Effector memory CD4-positive, alpha-beta T cell (primary cell): ENCODE measurements at places on chromosomes 12 and 14.
A peak's percentile ranks its signal among the peaks of the same experiment; 100 is the strongest.

DNA sequence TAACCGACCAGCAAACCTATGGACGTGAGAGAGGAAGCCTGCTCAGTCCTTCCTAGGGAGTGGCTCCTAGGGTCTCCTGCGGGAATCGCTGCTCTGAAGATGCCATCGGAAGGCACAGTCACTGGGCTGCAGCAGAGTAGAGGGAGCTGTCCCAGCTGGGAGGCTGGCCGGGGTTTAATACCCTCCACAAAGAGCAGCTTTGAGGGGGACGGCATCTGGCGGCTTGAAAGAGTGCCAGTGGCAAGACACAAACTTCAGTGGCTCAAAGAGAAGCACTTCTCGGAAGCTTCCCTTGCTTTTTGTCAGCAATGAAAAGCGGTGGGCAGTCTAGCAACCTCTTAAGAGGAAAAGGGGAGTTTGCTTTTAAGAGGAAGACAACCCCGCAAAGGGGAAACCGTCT, 114.6 kb downstream of the TMEM132C start:
- no peak for DNase-seq

DNA sequence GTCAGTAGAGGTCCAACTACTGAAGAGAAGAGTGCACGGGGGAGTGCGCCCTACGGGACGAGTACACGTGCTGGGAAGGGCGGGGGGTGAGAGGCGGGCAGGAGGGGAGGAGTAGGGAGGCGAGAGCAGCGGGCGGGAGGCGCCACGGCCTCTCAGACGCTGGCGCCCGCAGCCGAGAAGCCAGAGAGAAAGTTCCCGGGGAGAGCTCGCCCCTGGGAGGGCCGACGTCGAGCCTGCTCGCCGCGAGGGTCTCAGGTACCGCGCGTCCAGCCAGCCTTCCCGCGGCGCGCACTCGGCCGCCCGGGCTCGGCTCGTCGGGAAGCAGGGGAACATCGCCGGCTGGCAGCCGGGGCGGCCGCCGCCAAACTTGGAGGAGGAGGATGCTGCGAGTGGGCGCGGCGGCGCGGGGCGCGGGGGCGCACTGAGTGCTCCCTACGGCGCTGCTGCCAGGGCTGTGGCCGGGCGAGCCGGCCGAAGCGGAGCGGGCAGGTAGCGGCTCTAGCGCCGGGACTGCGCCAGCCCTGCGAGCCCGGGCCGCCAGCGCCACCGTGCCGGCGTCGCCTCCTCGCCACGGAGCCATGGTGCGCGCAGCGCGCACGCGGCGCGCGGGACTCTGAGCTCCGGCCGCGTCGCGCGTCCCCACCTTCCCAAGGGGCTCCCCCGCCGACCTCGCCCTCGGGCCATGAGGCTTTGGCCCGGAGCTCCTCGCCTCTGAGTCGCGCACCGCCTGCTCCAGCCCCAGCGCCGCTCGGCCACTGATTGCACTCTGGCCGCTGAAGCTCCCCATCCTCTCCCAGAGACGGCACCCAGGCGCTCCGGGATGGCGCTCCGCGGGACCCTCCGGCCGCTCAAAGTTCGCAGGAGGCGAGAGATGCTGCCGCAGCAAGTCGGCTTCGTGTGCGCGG, at the start of gene SLC24A4:
Gene SLC24A4 (plus strand): TSS at position 155 of the 905 bp plus-strand sequence. CDS start 666 bp downstream, at position 821.
- DNase-seq, result no peak

- no peak for DNase-seq
Measured at GRCh38 chr14:80927083-80927989, 14.2 kb downstream of the CEP128 start.

GRCh38 chr14:26389646-26390508, 208.0 kb downstream of the NOVA1 start:
- no peak for DNase-seq

GRCh38 chr12:25694072-25694471, 141.0 kb upstream of the LMNTD1 start:
- DNase-seq, result no peak

DNA sequence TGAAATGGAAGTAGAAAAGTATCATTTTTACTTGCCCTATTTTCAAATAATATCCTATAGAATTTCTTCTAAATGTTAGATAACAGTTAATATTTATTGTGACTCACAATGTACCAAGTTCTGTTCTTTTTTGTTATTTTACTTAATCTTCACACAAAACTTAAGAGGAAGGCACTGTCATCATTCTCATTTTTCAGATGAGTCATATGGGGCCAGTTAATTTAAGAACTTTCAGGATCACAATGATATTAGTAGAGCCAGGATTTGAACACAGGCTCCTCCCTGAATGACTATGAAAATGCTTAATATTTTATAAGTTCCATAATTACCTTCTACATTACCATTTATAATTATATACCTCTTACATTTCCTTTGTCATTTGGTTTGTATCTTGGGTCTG, 10.4 kb upstream of the TMEM260 start:
- DNase-seq, result no peak

DNA sequence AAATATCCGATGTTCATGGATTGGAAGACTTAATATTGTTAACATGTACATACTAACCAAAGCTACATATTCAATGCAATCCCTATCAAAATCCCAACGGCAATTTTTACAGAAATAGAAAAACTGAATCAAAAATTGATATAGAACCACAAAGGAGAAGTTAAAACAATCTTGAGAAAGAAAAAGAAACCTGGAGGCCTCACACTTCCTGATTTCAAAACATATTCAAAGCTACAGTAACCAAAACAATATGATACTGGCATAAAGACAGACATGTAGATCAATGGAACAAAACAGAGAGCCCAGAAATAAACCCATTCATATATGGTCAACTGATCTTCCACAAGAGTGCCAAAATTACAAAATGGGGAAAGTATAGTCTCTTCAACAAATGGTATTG, 5.4 kb upstream of the PELI2 start:
- no peak for DNase-seq

- DNase-seq, result no peak
Measured at GRCh38 chr12:29709496-29710040, 74.2 kb downstream of the TMTC1 start.

DNA sequence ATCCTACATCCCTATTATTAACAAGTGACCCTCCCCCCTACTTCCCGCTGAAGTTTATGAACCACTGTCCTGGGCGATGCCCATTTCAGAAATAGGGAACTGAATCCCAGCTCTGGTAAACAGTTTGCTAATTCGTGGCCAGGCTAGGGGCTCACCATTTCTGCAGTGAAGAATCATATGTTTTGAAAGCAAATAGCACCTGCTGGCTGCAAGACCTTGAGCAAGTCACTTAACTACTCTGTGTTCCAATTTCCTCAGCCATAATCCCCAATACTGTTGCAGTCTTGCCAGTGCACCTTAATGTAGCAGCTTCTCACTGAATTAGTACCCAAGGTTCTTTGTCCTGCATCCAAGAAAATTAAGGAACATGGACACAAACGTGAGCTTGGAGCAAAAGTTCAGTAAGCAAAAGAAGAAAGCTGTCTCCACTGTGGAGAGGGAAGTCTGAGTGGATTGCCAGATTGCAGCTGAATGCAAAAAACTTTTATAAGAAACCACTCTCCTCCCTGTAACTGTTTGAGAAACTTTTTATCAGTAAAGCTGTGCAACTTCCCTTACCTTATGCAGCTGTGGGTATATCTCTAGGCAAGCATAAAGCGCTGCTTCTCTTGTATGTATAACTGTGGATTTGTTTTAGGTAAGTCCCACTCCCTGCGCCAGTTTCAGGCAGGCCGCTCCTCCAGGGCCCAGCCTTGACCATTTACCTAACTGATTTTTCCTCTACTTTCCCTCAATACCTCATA, 824 bp downstream of the OAS1 start:
- DNase-seq, result no peak

- no peak for DNase-seq
Measured at GRCh38 chr14:94382099-94382715, 6.2 kb downstream of the SERPINA1 start.

DNA sequence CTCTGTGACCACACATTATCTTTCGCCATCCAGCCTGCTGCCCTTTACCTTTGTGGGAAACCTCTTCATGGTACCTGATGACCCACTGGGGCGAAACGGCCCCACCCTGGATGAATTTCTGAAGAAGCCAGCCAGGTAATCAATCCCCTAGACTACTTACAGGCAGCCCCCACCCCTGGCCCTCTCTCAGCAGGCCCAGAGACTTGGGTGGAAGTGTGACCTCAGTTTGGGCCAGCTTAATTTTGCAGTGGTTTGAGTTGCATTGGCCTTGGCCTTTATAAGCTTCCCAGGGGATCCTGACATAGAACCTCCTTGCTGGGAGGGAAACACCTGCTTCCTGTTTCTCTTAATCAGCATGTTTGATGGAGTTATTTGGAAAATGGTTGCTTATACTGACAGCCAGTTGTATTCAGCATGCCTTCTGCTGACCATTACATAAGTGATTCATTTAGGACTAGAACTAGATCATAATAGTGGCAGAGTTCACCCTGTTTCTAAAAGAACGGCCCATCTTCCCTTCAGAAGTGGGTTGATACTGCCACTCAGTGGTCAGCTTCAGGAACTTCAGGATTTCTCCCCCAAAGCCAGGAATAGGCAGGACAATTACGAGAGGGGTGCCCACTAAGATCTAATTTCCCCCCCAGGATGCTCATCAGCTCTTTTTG, 6.1 kb downstream of the SDR39U1 start:
- DNase-seq, result peak; percentile 18

DNA sequence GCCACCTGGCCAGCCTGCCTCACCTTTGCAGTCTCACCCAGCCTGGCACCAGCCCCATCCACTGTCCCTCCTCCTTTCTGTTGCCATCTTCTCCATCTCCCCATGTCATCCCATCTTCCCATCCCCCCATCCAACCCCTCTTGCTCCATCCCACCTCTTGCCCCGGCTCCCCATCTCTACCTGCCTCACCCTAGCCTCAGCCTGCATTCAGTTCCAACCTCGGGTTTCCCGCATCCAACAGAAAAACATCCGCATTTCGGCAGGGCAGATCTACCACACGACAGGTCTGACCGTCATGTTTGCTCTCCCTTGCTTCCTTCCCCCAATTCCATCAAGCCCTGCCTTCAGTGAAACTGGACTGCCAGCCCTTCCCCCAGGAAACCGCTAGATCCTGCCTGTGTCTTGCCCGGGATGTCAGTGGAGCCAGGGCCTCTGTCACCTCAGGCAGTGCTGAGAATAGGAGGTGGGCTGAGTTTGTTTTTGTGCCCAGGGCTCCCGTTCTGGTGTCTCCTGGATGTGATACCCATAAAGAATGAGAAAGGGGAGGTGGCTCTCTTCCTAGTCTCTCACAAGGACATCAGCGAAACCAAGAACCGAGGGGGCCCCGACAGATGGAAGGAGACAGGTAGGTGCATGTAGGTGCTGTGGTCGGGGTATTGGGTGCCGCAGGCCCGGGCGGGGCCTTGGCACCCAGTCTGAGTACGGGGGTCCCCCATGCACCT, 2.5 kb downstream of the KCNH3 start:
- no peak for DNase-seq

- no peak for DNase-seq
Measured at GRCh38 chr14:22263961-22264360, 325.1 kb downstream of the DAD1 start.

GRCh38 chr14:24080142-24080530, 8.8 kb downstream of the CPNE6 start:
- no peak for DNase-seq

GRCh38 chr12:124713436-124714082, 146.1 kb upstream of the NCOR2 start:
- peak; percentile 8 for DNase-seq
